Smooth muscle cell of trachea (primary cell): ENCODE measurements at places on chromosomes 6 and 20. TPM values are rescaled to one million over a fixed set of nuclear protein-coding genes. Genes with fewer than 3 reads are reported as not detected.

Gene PPP1R14C
- 0.29 and 0.33 TPM in 2 replicates for total RNA-seq

Gene SOX18
- 0.29 TPM in 1 of 2 replicates, not detected in the other for total RNA-seq

Gene MAPK13
- total RNA-seq: 11.3 and 13.9 TPM in 2 replicates

Gene PACRG
- total RNA-seq: 1.3 TPM in 1 of 2 replicates, not detected in the other

Gene MAP7
- 0.58 and 2.0 TPM in 2 replicates for total RNA-seq

Gene NOTCH4
- 1.3 and 2.0 TPM in 2 replicates for total RNA-seq

Gene IDH3B
- total RNA-seq: 81.4 and 123 TPM in 2 replicates

Gene EYA2
- total RNA-seq: 0.44 and 1.5 TPM in 2 replicates

Gene SUMO4
- total RNA-seq: 1.7 and 3.2 TPM in 2 replicates

Gene BPIFB2
- not detected in 2 replicates for total RNA-seq

Gene GJA1
- total RNA-seq: 120 and 124 TPM in 2 replicates

Gene HLA-DQA1
- not detected in 2 replicates for total RNA-seq
